ENCODE measurements at places on chromosomes 1 and 21.

GRCh38 chr1:94979656-94980581 lies 53.0 kb upstream of the CNN3 start:
- H3K27me3 ChIP-seq: no peaks in the 10 kb centered on the region
- DNase-seq: no peak
- no peaks in the 10 kb centered on the region for H3K36me3 ChIP-seq
- peaks cover 4% of the 10 kb centered on the region for H3K4me1 ChIP-seq

DNA sequence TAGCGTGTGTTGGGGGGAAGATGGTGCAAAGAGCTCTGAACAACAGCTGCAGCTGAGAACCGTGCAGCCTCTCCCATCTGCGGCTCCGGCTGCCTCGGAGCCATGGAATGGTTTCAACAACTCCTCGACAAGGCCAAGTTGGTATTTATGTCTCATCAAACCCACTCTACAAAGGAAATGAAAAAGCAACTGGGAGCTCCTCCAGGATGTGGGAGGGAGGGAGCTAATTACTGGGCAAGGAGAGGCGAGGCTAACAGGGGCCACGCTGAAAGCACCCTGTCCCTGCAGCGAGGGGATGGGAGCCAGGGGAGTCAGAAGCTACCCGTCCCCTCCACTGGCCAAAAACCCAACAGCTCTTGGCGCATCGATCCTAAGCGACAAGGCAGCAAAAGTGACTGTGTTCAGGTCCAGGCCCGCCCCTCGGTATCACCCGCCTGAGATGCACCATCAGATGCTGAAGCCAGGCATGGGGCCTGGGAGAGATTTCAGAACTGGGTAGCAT lies 63.1 kb downstream of the ACOT7 start:
- no peaks in the 10 kb centered on the region for H3K27me3 ChIP-seq
- DNase-seq: no peak
- peaks cover 6% of the 10 kb centered on the region for H3K4me1 ChIP-seq
- peak overlapping the region; percentile 53 for H3K27ac ChIP-seq
- H3K36me3 ChIP-seq: no peaks in the 10 kb centered on the region

- H3K27ac ChIP-seq: no peak overlapping the region
- no peak for DNase-seq
- no peaks in the 10 kb centered on the region for H3K27me3 ChIP-seq
Observed at GRCh38 chr21:26892151-26892550, 46.9 kb upstream of the ADAMTS1 start.

- H3K36me3 ChIP-seq: no peaks in the 10 kb centered on the region
- no peak overlapping the region for H3K27ac ChIP-seq
- no peak overlapping the region for H3K4me3 ChIP-seq
- H3K27me3 ChIP-seq: no peaks in the 10 kb centered on the region
- no peaks in the 10 kb centered on the region for H3K4me1 ChIP-seq
Observed at GRCh38 chr1:25140073-25140797, 92.1 kb downstream of the SYF2 start.

- H3K27me3 ChIP-seq: no peaks in the 10 kb centered on the region
- H3K36me3 ChIP-seq: no peaks in the 10 kb centered on the region
- no peak for DNase-seq
- no peak overlapping the region for H3K4me3 ChIP-seq
- H3K4me1 ChIP-seq: no peaks in the 10 kb centered on the region
- no peak overlapping the region for H3K27ac ChIP-seq
Observed at GRCh38 chr1:17215545-17215890, 10.6 kb downstream of the PADI1 start.

GRCh38 chr1:101843160-101843559 lies 153.6 kb downstream of the OLFM3 start:
- no peaks in the 10 kb centered on the region for H3K27me3 ChIP-seq
- DNase-seq: no peak
- H3K4me3 ChIP-seq: no peak overlapping the region
- H3K27ac ChIP-seq: no peak overlapping the region
- H3K36me3 ChIP-seq: no peaks in the 10 kb centered on the region
- H3K4me1 ChIP-seq: no peaks in the 10 kb centered on the region
